ENCODE measurements at places on chromosomes 6 and 20.

DNA sequence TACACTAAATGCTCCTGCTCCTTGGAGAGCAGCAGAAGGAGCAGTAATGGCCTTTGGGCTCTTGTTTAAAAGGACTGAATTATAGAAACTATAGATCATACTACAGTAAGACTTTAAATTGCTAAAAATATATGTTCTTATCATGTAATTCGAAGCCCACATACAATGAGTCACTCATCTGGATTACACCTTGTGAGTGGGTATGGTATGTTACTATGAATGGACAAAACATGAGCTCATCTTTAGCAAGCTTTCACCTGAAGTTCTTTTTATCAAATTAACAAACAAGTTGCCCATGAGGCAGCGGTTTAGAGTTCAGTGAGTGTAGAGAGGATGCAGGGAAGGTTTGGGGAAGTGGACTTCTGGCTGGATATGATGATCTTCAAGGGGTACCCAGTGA, 114.4 kb upstream of the CCN2 start:
- ATAC-seq: no peak

GRCh38 chr20:48131581-48131980, 346.3 kb upstream of the SULF2 start:
- ATAC-seq: no peak

DNA sequence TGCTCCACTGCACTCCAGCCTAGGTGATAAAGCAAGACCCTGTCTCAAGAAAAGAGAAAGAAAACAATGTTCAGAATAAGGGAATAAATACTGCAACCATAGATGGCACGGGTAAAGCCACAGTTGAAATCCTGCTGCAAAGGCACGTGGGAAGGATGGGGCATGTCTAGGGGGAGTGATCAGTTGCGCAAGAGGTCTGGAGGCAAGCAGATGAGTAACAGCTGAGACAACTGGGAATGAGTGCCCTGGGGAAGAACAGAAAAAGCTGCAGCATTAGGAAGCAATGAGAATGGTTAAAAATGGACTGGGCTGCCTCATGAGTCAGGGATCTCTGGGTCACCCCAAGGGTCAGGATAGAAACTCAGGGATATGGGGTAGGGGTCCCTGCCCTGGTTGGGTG, 96.3 kb downstream of the GMPR start:
- ATAC-seq: peak; percentile 11

DNA sequence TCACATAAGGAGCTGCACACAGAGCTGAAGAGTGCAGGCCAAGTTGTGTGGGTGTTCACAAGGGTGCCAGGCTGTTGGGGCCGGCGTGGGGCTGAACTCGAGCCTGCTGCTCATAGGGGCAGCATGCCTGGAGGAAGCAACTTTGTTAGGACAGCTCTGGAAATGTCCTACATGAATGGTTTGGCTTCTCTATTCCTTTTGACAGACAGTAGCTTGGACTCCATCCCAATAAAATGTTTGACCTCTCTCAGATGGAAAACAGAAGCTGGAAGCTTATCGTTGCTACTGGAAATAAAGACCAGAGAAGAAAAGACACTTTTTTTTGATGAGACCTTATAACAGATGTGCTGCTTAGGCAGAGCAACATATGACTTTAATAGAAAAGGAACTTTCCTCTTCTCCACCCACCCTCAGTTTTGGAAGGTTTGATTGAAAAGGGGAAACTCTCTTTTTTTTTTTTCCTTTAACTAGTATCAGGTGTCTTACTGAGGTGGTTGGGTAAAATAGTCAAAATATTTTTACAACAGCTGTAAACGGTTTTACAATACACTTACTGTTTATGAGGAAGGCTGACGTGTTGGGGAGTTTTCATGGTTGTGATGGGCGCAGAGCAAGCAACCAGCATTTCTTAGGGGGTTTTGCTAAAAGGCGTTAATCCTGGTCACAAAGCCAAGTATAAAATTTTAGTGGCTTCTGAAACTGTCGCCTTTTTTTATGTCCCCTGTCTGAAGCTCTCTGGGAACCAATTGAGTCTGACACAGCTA, 80.7 kb upstream of the EEF1E1 start:
- no peak for ATAC-seq

DNA sequence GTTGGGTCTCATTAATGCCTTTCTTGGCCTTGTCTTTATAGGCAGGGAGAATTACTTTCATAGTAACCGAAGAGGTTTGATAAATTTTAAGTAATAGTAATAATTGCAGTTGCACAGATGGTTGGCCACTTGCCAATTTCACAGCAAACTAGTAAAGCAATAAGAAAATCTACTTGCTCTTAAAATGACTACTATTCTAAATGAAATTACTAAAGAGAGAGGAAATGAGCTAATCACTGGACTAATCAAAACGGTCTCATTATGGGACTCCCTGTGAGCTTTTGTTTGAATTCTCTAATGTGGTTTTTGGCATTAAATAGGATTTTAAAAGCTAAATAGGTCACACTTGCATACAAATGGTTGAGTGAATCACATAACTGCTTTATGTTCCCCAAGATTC, 227.4 kb upstream of the PLN start:
- ATAC-seq: no peak

DNA sequence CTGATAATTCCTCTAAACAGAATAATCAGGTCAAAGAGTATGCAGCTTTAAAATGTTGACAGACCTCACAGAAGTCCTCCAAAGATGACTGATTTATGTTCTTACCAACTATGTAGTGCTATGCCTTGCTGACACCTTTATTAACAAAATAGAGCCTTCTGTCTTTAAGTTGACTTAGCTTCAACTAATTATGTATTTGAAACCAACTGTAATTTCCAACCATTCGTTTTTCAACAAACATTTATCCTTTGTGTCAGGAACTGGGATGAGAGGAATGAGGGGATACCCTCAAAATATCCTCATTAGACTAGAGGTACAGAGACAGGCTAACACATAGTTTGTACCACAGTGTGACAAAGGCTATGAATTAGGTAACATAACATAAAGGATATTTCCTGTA, 186.2 kb upstream of the ZNF217 start:
- no peak for ATAC-seq

- no peak for ATAC-seq
Measured at GRCh38 chr6:164124986-164125385, 710.5 kb downstream of the QKI start.

GRCh38 chr20:44247586-44248409, 690 bp downstream of the GDAP1L1 start:
- ATAC-seq: peak; percentile 83

GRCh38 chr6:54087721-54088120, 23.5 kb upstream of the MLIP start:
- no peak for ATAC-seq

- ATAC-seq: no peak
Measured at GRCh38 chr6:119677384-119677783, 327.8 kb upstream of the MAN1A1 start.

DNA sequence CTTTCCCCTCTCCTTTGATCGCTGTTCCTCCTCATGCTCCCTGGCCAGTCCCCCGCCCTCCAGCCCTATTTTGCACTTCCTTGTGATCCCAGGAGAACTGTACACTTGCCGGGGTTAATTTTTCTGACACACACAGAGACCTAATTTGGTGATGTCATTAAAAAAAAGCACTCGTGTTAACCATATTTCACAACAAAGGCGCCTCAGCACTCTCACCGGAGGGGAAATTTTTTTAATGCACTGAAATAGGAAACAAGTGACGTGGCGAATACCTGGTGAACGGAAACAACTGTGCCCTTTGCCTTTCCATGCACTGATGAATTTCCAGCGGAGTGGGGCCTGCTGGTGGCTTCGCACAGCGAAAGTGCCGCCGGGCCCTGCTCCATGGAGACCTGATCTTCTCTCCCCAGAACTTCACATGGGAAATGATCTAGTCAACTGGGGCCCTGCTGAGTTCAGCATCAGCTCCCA, 53.9 kb upstream of the TAGAP start:
- no peak for ATAC-seq

DNA sequence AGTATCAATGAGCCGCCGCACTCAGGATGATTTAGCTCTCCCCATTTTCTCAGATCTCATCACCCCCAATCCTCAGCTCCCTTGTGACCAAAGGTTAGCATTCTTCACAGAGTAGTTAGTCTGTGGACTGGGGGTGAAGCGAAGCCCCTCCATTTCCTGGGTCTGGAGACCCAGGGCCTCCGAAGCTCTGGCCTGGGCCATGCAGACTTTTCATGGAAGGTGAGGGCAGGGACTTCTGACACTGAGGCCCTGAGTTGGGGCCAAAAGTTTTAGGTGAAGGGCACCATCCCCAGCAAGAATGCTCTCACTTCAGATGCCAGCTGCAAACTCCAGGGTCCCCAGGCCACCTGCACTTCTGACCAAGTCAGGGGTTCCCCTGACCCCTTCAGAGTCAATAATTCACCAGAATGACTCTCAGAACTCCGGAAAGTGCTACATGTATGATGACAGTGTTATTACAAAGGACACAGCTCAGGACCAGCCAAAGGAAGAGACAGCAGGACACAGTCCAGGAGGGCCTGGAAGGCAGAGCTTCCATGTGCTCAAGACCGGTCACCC, 65.7 kb upstream of the DUSP22 start:
- ATAC-seq: no peak

- ATAC-seq: no peak
Measured at GRCh38 chr6:73182021-73182607, 43.2 kb downstream of the KHDC1L start.

GRCh38 chr20:1775117-1775516, 117.5 kb upstream of the SIRPG start:
- no peak for ATAC-seq
